ENCODE measurements at places on chromosomes 5 and 9.

- peak; percentile 88 for DNase-seq
These were observed 13.0 kb downstream of the SLC25A25 start for GRCh38 chr9:128081056-128081455.

DNA sequence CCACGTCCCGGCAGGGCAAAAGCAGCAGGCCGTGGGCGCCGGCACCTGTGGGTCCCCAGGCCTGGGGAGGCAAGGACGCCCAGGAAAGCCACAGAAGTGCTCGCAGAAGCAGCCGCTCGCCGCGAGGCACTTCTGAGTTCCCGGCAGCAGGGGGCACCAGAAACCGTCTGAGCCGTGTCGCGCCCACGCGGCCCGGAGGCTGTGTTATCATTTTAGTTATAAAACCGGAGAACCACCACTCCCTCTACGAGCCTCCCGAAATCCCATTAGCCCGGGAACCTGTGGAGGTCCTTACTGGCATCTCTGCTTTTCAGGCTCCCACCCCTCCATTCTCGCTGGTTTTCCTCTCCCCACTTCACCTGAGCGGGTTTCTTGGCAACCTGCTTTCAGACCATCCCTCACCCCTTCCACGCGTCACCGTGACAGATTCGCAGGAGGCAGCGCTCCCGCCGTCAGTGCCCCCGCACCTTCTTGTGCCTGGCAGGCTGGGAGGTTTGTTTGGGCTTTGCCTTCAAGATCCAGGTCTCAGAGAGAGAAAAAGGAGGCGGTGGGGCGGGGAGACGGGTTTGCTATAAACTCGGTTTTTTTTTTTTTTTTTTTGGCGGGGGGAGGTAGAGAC is 2.3 kb downstream of the GDNF start:
- DNase-seq, result peak; percentile 87

GRCh38 chr9:126354887-126355770 is 28.5 kb downstream of the MVB12B start:
- DNase-seq, result no peak

DNA sequence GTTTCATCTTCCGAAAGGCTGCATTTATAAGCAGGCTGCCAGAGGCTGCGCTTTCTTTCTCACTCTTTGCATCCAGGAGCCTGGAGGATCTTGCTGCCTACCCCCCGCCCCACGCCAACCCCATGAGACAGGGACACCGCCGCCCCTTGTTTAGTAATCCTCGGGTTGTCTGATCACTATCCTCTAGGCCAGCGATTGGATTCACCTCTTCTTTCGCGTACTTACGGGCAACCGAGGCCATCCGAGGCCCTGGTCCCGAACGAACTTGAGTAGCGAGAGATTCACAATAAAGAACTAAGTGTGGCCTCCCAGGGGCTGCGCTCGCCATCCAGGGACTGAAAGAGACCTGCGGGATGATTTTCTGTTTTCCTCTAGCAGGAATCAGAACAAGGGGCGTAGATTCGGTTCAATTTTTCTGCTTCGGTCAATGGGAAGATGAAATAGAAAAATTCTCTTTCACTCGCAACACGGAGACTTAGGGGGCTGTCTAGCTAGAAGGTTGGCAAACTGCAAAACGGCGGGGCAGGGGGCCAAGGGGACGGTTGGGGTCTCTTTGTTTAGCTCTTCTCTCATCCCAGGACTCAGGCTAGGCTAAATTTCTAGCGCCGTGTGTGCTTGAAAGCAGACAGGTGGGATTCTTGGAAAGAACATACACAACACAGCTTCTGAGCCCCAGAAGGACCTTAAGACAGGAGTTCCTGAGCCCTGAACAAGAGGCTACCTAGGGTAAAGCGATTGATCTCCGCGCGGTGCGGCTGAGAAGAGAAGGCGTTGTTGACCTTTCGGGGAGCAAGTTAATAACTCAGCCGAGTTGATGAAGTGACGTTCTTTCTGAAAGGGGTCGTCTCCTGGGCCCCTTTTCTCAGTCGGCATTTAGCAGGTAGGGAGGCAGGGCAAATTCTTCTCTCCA is 5.8 kb upstream of the ISL1 start:
- no peak for DNase-seq
